ENCODE measurements at places on chromosomes 6 and 20.

- no peaks in the 10 kb centered on the region for H3K4me1 ChIP-seq
- H3K27ac ChIP-seq, result no peak overlapping the region
- no peak overlapping the region for H3K4me3 ChIP-seq
- H3K27me3 ChIP-seq, result no peaks in the 10 kb centered on the region
- DNase-seq, result no peak
These were observed 205.3 kb downstream of the NFATC2 start for GRCh38 chr20:51337126-51337805.

- H3K4me3 ChIP-seq, result peak overlapping the region; percentile 52
- peak overlapping the region; percentile 89 for H3K27ac ChIP-seq
- no peaks in the 10 kb centered on the region for H3K27me3 ChIP-seq
- no peaks in the 10 kb centered on the region for H3K36me3 ChIP-seq
These were observed 1.1 kb downstream of the PLTP start for GRCh38 chr20:45910670-45911485.

DNA sequence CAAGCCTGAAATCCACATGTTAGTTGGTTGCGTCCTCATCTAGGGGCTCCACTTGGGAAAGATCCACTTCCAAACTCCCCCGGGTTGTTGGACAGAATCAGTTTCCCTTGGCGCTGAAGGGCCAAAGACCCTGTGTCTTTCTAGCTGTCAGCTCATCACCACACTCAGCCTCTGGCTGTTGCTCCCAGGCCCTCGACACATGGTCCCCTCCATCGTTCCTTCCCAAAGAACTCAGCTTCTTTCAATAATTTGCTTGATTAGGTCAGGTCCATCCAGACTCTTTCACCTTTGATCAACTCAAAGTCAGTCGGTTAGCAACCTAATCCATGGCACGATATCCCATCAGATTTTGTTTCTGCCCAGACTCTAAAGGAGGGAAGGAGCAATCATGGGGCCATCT is 254.8 kb upstream of the SULF2 start:
- H3K27ac ChIP-seq, result no peak overlapping the region
- no peaks in the 10 kb centered on the region for H3K4me1 ChIP-seq
- DNase-seq, result no peak

DNA sequence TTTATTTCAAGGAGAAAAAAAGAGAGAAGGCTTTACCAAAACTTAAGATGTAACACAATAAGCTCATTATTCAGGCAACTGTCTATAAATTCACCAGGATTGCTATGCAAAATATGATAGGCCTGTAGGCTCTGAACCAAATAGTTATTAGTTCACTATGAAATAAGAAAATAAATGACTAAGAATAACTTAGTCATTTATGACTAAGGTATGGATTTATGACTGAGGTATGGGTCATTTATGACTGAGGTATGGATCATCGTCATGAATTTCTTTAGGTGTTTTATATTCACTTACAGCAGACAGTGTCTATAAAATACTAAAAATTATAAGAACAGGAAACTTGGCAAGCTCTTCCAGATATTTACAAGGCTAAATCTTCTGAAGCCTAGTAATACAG is 52.1 kb upstream of the SNX9 start:
- H3K27ac ChIP-seq, result no peak overlapping the region
- H3K36me3 ChIP-seq, result no peaks in the 10 kb centered on the region
- no peak overlapping the region for H3K4me3 ChIP-seq
- H3K4me1 ChIP-seq, result peaks cover 29% of the 10 kb centered on the region

GRCh38 chr6:56541030-56541600 is 101.6 kb downstream of the DST start:
- no peaks in the 10 kb centered on the region for H3K36me3 ChIP-seq
- H3K4me3 ChIP-seq, result no peak overlapping the region
- peak; percentile 3 for DNase-seq
- H3K4me1 ChIP-seq, result peaks cover 27% of the 10 kb centered on the region

DNA sequence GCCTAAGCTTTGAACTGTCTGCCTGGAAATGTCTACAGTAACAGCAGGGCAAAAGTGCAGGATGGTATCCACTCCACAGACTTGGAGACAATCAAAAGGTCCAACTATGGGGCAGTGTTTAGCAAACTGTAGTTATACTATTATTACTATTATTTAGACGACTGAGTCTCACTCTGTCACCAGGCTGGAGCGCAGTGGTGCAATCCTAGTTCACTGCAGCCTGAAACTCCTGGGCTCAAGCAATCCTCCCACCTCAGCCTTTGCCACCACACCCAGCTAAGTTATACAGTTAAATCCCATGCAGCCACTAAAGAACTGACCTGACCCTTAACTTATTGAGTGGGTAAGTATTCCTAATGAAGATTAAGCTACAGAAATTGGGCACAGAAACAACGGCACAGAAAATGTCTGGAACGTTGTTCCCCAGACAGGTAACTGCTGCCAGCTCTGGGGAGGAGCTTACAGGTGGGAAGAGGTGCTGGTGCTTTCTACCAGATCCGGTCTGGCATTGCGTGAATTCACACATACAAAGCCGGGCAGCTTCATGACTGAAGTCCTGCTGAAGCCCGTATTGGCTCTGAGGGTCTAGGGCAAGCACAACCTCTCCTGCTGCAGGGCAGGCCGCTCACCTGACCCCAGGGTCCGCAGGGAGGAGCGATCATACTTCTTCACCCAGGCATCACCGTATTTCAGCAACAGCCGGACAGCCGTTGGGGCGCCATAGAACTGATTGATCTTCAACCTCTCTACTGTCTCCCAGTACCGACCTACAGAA is 27.0 kb upstream of the APMAP start:
- DNase-seq, result no peak
- no peaks in the 10 kb centered on the region for H3K4me1 ChIP-seq

- no peak for DNase-seq
- no peaks in the 10 kb centered on the region for H3K27me3 ChIP-seq
- H3K27ac ChIP-seq, result no peak overlapping the region
- H3K4me3 ChIP-seq, result no peak overlapping the region
- peaks cover 40% of the 10 kb centered on the region for H3K4me1 ChIP-seq
These were observed 6.0 kb upstream of the TGM2 start for GRCh38 chr20:38170826-38171674.
